ENCODE measurements at places on chromosomes 7 and 10. TPM values are rescaled to one million over a fixed set of nuclear protein-coding genes. Genes with fewer than 3 reads are reported as not detected.

DNA sequence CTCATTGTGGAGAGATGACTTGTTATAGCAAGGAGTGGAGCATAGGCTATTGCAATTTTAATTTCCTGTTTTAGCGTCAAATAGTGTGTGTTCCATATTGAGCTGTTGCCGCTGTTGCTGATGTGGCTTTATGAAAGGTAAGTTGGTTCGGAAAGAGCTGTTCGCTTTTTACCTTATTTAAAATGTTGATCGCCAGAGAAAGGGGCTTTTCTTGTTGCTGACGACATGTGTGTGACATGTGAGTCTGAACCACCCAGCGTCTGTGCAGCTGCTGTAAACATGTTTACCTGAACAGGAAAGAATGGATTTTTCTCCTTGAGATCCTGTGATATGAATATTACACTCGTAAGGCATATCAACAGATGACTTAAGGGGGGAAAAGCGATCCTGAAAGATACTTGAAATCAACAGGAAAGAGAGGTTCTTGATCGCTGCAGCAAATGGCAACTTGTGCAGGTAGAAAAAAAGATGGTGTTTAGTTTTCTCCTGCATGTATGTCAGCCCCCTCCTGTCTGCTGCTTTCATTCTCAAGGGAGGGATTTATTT lies 2.5 kb downstream of the ZEB1 start:
- no peak for DNase-seq

The NPSR1 gene
- not detected for total RNA-seq

- no peak for DNase-seq
These were observed 6.7 kb downstream of the EIF4H start for GRCh38 chr7:74180866-74181265.

- no peak for DNase-seq
These were observed 1.3 kb downstream of the FAS start for GRCh38 chr10:88991899-88992320.

The KCNK18 gene
- not detected for total RNA-seq

GRCh38 chr7:68900096-68900495 lies 698.2 kb upstream of the AUTS2 start:
- no peak for DNase-seq

DNA sequence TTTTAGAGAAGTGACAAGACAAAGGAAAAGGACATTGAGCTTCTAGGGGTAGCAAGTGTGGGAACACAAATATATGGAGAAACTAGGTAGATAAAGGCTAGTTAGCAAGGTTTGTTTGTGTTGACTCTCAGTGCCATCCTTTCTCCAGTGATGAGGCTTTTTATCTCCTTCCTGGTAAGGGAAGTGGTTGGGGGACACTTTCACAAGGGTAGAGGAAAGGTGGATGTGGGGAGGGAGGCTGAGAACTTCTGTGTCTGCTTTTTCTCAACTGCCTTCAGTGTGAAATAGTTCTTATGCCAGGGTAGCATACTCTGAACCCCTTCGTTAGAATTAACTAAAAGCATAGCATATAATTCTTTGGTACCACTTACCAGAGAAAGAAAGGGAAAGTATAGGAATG lies 93.0 kb upstream of the STRIP2 start:
- no peak for DNase-seq

- no peak for DNase-seq
These were observed 22.8 kb downstream of the BRAF start for GRCh38 chr7:140901941-140902302.

All from neural crest cell (in vitro differentiated cells).